ENCODE measurements at places on chromosomes 5 and 9. TPM values are rescaled to one million over a fixed set of nuclear protein-coding genes. Genes with fewer than 3 reads are reported as not detected.

ITGA2 gene
- 19.9 TPM for total RNA-seq

DNA sequence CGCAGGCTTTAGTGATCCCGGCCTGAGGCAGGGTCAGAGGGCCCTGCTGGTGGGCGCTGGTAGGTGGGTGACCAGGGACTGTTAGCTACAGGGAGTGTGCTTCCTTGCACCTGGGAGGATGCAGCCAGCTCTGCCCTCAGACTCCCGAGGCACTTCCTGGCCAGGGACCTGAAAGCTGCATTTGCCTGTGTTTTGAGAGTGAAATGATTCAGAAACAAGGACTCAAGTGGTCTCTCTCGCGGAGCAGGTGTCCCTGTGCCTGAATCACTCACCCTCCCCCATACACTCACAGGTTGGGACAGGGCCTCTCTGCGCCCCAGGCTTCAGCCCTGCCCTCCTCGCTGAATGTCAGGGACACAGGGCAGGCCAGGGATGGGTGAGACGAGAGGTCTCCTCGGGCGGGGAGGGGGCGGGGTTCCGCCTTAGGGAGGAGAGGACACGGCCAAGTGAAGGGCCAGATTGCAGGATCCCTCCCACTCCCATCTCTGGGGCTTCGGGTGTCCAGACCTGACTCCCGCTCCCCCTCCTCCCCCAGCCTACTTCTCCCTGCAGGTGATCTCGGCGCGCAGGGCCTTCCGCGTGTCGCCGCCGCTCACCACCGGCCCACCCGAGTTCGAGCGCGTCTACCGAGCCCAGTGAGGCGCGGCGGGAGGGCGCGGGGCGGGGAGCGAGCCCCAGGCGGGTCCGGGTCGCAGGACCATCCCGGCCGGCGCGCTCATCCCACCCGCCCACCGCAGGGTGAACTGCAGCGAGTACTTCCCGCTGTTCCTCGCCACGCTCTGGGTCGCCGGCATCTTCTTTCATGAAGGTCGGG is 1.5 kb downstream of the LTC4S start:
- peak; percentile 78 for DNase-seq

DNA sequence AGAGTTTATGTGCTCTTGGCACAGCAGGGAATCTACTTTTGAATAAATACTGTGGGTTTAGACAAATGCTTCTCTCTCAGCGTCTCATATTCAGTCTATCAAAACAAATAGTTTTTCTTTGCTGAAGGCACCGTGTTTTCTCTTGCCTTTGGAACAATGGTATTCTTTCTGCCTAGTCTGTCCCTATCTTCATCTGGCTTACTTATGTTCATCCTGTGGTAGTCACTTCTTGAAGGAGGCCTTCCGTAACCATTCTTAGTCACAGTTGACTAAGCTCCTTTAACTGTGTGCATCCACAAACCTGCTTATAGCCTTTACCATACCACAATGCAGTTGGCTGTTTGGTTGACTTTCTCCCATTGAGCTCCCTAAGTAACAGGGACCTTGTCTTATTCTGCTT is 45.9 kb downstream of the LARP1 start:
- DNase-seq: no peak

DNA sequence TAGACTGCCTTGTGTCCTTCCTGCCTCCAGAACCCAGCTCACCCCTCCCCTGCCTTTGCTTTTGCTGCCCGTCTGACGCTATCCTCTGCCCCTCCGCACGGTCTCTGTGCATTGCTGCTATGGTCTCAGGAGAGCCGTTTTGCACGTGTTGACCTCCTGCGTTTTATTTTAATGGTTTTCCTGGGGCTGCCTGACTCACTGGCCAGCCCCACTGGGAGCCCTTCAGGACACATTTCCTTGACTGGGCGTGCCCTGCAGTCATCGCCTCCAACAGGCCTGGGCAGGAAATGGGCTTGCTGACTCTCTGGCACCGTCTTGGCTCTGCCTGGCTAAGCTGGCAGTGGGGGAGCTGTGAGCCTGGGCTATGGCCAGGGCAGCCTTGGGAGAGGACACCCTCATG is 17.9 kb upstream of the ASS1 start:
- DNase-seq: no peak

DNA sequence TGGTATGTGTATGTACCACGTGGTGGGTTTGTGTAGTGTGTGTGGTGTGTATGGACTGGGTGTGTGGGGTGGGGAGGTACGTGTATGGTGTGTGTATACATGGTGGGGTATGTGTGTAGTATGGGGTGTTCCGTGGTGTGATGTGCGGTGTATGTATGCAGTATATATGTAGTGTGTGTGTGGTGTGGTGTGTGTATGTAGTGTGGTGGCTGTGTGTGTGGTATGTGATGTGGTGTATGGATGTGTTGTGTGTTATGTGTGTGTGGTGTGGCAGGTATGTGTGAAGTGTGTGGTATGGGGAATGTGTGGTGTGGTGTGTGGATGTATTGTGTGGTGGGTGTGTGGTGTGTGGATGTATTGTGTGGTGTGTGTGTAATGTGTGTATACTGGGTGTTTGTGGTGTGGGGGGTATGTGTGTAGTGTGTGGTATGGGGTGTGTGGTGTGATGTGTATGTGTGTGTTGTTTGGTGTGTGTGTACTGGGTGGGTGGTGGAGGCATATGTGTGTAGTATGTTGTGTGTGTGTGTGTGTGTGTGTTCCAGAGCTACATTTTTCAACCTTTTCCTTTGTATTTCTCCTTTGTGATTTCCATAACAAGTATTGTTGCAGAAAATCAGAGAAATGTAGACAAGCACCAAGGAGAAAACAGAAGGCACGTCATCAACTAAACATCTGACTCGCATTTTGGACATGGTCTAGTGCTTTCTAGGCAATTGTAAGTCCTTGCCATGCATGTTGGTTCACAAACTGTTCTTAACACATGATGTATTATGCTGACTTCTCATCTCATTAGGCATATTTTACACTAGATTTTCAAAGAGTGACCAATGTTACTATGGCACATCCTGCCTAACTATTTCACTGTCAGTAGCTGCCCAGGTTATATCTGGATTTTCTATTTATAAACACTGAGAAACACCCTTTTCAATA is 13.2 kb downstream of the SEMA4D start:
- DNase-seq: no peak

DNA sequence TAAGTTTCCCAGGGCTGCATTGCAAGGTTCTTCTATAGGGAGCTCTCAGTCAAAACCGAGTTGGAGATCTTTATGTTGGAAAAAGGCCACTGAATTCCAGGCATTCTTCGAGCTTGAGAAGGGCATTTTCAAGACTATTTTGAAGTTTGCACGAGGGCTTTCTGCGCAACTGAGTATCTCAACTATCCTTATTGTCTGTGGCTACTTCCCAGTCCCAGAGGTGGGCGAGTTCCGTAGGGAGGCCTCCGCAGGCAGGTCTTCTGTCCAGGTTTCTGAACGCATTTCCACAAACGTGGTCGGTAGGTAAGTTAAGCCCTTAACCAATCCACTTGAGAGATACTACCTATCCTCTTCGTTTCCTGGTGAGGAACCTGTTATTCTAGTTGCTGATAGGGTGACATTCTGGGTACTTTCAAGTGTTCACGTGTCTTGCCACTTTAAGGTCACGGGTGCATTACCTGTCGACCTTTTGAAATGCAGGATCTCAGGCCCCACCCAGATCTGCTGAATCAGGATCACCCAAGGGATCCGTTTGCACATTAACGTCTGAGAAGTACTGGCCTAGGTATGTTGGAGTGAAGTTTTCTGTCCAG is 51.4 kb upstream of the TJP2 start:
- no peak for DNase-seq

- no peak for DNase-seq
Measured at GRCh38 chr5:44830951-44831350, 22.2 kb downstream of the MRPS30 start.

- no peak for DNase-seq
Measured at GRCh38 chr5:56838409-56839039, 23.2 kb downstream of the MAP3K1 start.

ZNF366 gene
- total RNA-seq: 8.5 TPM

DNA sequence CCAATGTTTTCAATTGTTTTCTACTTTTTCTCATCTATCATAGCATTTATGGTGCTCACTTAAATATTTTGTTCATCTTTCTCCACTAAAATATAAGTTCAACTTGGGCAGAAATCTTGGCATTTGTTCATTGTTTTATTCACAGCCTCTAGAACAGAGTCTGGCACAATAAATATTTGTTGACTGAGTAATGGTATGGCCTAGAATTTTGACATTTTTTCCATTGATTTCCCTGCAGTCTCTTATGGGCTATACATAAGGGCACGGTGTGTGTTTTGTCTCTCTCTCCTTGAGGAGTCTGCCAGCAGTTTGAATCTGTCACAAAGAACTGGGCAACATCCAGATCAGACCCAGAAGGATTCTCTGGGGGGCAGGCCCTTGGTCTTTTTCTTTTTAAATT is 379.7 kb downstream of the TMEM38B start:
- no peak for DNase-seq

DNA sequence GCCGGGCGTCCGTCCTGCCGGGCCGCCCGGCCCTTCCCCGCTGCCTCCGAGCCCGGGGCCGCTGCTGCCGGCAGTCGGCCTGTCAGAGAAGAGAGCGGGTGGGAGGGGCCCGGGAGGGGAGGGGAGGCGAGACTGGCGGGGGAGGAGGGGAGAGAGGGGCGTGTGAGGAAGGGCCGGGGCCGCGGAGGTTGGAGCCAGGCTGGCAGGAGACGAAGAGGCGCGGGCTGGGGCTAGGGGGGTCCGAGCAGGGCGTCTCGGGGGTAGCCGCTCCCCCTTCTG is 570 bp downstream of the CREBRF start:
- no peak for DNase-seq

GRCh38 chr5:42930934-42931333 is 109.2 kb downstream of the ANXA2R start:
- no peak for DNase-seq

DNA sequence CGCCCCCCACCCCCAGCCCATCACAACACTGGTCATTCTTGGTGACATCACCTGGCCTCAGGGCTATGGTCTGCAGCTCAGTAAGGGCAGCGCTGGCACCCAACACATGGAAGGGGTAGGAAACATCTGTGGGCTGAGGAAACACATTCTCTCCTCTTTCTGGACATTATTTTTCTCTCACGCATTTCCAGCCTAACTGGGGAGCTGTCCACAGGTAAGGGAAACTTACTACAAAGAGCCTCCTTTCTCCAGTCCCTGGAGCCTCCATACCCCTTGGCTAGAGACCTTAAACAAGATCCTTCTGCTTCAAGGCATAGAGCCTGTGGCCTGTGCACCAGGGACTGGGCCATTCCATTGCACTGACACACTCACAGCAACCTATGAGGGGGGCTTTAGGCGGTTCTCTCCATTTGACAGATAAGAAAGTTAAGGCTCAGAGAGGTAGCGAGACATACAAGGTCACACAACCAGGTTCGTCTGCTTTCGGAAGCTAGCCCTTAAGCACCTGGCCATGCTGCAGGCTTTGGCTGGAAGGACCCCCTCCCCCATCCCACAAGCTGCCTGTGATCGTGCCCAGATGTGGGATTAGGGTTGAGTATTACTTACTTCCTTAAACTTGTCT is 40.7 kb downstream of the CXXC5 start:
- DNase-seq: no peak

- DNase-seq: no peak
Measured at GRCh38 chr9:37669232-37669631, 18.5 kb downstream of the FRMPD1 start.

ADAMTS16 gene
- total RNA-seq: not detected

PRR16 gene
- 2.5 TPM for total RNA-seq

NR4A3 gene
- 6.7 TPM for total RNA-seq

- no peak for DNase-seq
Measured at GRCh38 chr9:118455259-118455658, 751.1 kb downstream of the TLR4 start.

DNA sequence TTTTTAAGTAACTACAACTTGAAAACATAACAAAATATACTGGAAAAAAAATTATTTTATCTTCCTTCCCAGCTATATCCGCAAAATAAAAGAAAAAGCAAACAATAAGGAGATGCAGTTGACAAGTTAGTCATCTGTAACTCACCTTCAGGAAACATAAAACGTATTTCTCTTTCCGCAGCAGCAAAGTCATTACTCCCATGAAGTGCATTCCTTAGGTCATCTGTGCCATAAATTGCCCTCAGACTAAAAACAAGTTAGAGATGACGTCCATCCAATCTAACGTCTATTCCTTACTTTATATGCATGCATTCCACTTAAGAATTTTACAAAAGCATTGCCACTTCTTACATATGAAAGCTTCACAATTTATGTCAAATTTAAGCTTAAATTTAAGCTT is 10.9 kb downstream of the NME5 start:
- DNase-seq: no peak

GRCh38 chr5:14915291-14915952 is 43.8 kb upstream of the ANKH start:
- DNase-seq: no peak

All from spleen (tissue), 13 donors.